Endodermal cell (in vitro differentiated cells): ENCODE measurements at places on chromosomes 2 and 18. TPM values are rescaled to one million over a fixed set of nuclear protein-coding genes. Genes with fewer than 3 reads are reported as not detected.

DNA sequence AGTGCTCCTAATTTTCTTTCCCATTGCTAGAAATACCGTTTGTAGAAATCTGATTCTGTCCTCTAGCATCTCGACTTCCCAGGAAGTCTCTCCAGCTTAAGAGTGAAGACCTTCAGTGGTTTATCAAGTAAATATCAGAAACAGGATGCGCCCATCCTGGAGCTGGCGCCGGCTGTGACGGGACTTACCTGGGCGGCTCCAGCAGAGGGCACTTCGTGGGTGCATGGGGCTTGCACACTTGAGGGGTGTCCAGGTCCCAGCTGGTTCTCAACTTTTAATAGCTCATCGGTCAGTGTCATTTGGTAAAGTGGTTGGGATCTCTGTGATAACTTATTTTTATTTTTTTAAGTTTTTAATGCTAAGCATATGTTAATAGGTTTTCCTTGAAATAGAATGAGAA lies 167.0 kb upstream of the TPO start:
- peak; percentile 63 for DNase-seq

ITPRID2 gene
- 28.9 and 29.2 TPM in 2 replicates for total RNA-seq

- DNase-seq, result no peak
Observed at GRCh38 chr2:177147093-177147694, 65.4 kb upstream of the HNRNPA3 start.

NT5C1B gene
- total RNA-seq, result not detected in 3 replicates

ACADL gene
- 0.44 to 1.1 TPM (median 0.96 TPM) in 3 replicates for total RNA-seq

NR4A2 gene
- total RNA-seq, result 0.59 to 1.6 TPM (median 0.73 TPM) in 3 replicates

DNA sequence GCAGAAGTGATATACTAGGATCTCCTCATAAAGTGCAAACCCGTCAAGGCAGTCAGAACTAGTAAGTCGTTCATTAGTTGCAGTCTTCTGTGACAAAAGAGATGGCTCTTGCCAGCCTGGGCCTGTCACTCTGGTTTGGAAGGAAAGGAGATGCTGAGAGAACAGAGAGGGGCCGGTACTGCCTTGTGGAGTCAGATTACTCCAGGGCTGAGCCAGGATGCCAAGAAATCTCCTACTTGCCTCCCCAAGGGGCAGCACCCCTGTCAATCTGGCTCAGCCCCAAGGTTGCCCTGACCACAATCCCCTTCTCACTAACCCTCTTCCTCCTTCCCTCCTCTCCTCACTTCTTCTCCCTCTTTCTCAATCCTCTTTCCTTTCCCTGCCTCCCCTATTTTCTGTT lies 62.9 kb upstream of the ASPRV1 start:
- DNase-seq, result no peak

PLEK gene
- total RNA-seq, result not detected in 2 replicates

DNA sequence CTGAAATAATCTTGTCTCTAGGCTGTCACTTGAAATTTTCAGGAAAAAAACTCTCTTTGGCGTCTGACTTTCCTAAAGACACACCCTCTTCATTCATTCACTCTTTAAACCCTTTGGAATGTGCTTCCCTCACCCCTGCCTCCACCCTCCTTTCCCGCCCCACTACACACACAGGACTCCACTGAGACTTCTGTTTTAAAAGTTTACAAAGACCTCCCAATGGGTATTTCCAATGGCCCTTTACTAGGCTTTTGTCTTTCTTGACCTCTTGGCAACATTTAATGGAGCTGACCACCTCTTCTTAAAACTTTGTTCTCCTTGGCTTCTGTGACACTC lies 96.1 kb downstream of the RBMS1 start:
- no peak for DNase-seq

- no peak for DNase-seq
Observed at GRCh38 chr2:191612496-191612895, 65.4 kb upstream of the NABP1 start.

DNA sequence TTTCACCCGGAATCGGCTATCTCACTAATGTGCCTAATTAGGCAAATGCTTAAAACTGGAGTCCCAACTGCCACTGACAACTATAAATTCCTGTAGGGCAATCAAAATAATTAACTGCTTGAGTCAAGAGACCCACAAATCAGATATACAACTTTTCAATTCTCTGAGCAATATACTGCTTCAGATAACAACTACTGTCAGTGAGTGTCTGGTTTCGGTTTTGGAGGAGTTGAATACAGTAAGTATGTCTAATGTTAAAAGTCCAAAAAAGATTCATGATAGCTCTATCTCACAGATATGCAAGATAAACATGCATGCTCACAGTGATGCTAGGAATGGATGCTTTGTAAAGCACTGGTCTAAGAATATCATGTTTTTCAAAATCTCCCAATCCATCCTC lies 283.3 kb downstream of the NRXN1 start:
- no peak for DNase-seq
